ENCODE measurements at places on chromosomes 7 and 10.

GRCh38 chr7:26549281-26549944 lies 257.8 kb downstream of the SNX10 start:
- DNase-seq: peak; percentile 80

DNA sequence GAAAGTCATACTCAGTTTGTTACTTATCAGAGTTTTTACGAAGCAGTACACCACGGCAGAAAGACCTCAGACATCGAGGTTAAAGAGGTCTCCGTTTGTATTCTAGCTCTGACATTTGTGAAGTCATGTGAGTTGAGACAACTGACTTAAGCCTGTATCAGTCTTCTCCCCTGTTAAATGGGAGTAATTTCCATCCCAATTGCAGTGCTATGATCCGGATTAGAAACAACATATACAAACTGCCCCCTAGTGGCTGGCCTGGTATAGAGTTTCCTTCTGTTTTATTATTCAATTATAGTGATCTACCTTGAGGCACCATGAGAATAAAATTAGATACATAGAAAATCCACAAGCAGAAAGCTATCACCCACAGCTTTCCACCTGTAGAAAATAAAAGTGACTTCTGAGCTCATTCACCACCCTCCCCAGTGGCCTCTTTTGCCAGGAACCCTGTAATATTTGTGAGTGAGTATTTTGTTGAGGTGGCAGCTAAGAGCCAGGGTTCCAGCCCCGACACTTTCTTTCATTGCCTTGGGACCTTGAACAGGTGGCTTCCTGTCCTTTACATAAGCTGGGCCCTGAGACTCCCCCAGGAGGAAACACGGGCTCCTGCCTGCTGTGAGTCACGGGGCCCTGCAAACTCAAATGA lies 607.2 kb upstream of the MGMT start:
- no peak for DNase-seq

GRCh38 chr7:73802459-73802858 lies 28.3 kb upstream of the CLDN4 start:
- DNase-seq: no peak

GRCh38 chr10:123580426-123580825 lies 85.7 kb upstream of the GPR26 start:
- DNase-seq: no peak

All from myocyte (in vitro differentiated cells).